ENCODE measurements at places on chromosomes 12 and 14.

DNA sequence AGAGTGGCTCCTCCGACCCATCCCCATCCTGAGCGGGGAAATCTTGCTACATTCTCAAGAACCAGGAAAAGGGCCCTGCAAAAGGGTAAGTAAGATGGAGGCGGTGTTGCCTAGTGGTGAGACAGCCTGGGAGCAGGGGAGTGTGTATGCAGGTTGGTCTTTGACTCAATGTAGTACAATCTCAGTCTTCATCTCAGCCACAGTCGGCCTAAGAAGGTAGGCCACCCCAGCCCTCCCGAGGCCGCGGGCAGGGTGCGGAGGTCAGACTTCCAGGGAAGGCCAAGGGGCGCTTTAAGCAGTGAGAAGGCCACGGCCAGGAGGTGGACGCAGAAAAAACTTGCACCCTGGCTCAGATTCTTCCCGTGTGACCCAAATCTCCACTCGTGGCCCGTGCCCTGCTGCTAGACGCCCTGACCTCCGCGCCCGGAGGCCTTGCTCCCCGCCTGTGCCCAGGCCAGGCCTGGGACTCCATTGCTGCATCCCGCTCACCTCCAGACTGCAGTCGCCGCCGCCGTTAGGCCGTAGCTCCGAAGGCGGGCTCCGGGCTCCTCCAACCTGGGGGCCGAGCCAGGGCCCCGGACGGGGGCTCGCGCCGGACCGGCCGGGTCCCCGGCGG lies 435 bp downstream of the FOXM1 start:
- no peak for DNase-seq

GRCh38 chr12:103886195-103886797 lies 43.9 kb upstream of the HSP90B1 start:
- DNase-seq: no peak

GRCh38 chr12:18923721-18924120 lies 185.8 kb downstream of the CAPZA3 start:
- DNase-seq: no peak

- no peak for DNase-seq
Measured at GRCh38 chr14:24443053-24443665, 583 bp upstream of the SDR39U1 start.

GRCh38 chr12:42804928-42805327 lies 215.4 kb upstream of the PRICKLE1 start:
- no peak for DNase-seq

- DNase-seq: no peak
Measured at GRCh38 chr12:47318963-47319362, 239.2 kb upstream of the AMIGO2 start.

GRCh38 chr14:63543826-63544406 lies 739 bp upstream of the PPP2R5E start:
- no peak for DNase-seq

GRCh38 chr12:67202678-67203012 lies 66.5 kb upstream of the CAND1 start:
- no peak for DNase-seq

- DNase-seq: no peak
Measured at GRCh38 chr12:47237751-47238211, 158.0 kb upstream of the AMIGO2 start.

- DNase-seq: no peak
Measured at GRCh38 chr14:85564841-85565527, 35.0 kb downstream of the FLRT2 start.

- no peak for DNase-seq
Measured at GRCh38 chr14:71229875-71230274, 322.6 kb downstream of the PCNX1 start.

- DNase-seq: no peak
Measured at GRCh38 chr14:100890061-100890850, 13.3 kb downstream of the RTL1 start.

GRCh38 chr14:78202163-78202562 lies 32.0 kb downstream of the NRXN3 start:
- DNase-seq: no peak

GRCh38 chr12:5447320-5447719 lies 15.4 kb downstream of the NTF3 start:
- no peak for DNase-seq

GRCh38 chr12:112035219-112035785 lies 22.1 kb downstream of the ERP29 start:
- no peak for DNase-seq

DNA sequence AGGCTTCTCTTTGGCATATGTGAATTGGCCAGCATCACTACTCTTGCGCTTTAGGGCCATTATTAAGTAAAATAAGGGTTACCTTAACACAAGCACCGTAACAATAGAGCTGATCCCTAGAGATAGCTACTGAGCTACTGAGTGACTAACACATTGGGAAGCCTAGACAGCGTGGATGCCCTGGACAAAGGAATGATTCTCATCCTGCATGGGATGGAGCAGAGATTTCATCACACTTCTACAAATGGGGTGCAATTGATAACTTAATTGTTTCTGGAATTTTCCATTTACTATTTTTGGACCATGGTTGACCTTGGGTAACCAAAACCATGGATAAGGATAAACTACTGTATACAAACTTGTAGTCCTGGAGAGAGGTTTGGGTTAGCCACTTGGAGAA lies 57.1 kb downstream of the FBXO34 start:
- no peak for DNase-seq

GRCh38 chr14:78764240-78764639 lies 594.1 kb downstream of the NRXN3 start:
- no peak for DNase-seq

GRCh38 chr12:27578689-27579372 lies 54.8 kb downstream of the PPFIBP1 start:
- DNase-seq: no peak

DNA sequence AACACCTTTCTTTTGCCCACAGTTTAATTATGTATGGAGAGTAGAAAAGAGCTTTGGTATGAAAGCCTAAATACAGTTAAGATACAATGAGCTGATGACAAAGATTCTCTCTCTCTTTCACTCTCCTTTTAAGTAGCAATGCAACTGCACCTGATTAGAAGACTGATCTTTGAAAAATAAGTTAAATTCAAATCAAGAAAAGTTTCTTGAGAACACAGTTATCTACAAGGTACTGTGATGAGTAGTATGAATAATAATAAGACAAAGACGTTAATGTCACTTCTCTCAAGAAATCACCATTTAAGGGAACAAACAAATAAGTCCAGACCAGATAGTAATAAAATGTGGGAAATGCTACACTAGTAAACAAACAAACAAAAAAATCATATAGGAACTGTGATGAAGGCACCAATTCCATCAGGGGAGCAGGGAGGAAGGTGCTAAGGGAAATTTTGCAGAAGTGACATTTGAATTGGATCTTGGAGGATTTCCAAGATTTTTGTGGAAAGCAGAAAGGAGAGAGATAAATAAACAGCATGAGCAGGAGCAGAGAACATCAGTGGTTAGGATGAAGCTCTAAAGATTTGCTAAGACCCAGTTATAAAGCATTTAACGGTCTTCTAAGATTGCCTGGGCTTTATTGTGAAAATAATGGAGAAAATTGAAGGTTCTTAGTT lies 65.2 kb upstream of the STK38L start:
- DNase-seq: no peak

DNA sequence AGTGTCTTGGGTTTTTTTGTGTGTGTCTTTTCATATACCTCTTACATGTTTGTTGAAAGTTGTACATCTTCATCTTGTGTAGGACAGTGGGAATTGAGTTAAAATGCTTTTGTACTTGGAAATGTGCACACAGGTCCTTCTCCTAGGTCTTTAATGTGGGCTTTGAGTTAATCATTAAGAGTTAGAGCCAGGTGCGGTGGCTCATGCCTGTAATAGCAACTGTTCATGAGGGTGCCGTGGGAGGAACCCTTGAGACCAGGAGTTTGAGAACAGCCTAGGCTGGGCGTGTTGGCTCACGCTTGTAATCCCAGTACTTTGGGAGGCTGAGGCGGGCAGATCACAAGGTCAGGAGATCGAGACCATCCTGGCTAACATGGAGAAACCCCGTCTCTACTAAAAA lies 13.9 kb downstream of the CLECL1 start:
- no peak for DNase-seq

DNA sequence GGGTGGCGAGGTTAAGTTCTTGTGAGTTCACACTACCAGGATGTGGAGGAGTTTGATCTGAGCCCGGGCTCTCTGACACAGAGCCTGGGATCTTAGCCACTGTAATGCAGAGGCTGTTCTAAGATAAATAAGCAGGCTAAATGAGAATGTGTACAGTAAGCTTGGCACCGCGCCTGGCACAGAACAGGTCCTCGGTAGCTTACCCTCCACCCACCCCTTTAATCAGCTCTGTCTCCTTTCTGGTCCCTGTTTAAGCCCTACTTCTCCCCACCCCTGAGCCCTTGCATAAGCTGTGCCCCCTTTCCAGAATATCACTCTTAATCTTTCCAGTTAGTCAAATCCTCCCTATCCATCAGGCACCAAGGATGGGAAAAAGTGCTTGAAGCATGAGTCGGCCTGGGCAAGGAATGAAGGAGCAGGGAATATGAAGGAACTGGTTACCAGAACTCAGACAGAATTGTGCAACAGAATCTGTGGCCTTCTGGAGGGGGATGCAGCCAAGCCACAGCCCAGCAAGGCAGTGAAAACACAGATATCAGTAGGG lies 32.8 kb upstream of the CMKLR1 start:
- DNase-seq: no peak

DNA sequence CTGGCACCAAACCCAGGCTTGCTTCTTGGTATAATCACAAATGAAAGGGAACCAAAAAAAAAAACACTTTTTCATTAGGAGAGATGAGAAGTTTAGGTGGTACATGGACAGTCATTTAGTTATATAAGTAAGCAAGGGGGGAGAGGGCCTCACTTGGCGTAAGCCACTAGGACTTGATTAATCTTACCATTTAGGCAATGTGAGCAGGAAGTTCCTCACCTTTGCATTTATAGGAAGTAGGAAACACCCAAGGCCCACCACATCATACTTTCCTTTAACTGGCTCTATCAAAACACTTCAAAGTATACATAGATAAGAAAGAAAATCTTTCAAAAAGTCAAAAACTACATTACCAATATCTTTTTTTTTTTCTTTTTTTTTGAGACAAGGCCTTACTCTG lies 6.7 kb upstream of the RPS6KA5 start:
- DNase-seq: no peak

GRCh38 chr12:110543252-110543959 lies 39.7 kb downstream of the PPTC7 start:
- no peak for DNase-seq

GRCh38 chr14:85387181-85387580 lies 142.8 kb upstream of the FLRT2 start:
- DNase-seq: no peak

DNA sequence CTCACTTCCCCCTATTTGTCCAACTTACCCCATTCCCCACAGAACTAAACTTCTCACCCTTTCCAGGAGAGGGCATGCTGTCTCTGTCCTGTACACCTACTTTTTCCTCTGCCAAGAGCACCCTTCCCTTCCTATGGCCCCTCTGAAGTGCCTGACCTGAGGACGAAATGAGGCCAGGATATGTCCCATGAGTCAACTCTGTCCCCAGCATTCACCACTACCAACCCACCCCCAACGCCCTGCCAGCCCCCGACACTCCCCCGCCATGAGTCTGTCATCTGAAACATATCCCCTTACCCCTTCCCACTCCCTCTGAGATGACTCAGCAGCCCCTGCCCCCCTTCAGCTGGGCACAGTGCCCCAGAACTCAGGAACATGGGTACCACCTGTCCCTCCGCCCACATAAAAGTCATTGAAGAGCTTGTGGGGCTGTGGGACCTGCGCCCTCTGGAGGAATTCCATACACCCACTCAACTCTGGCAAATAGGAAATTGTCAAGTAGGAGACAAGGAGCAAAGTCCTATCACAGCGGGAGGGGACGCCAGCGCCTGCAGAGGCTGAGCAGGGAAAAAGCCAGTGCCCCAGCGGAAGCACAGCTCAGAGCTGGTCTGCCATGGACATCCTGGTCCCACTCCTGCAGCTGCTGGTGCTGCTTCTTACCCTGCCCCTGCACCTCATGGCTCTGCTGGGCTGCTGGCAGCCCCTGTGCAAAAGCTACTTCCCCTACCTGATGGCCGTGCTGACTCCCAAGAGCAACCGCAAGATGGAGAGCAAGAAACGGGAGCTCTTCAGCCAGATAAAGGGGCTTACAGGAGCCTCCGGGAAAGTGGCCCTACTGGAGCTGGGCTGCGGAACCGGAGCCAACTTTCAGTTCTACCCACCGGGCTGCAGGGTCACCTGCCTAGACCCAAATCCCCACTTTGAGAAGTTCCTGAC lies 26.3 kb downstream of the ITGA7 start:
- DNase-seq: peak; percentile 79
